ENCODE measurements at places on chromosomes 5 and 9.

DNA sequence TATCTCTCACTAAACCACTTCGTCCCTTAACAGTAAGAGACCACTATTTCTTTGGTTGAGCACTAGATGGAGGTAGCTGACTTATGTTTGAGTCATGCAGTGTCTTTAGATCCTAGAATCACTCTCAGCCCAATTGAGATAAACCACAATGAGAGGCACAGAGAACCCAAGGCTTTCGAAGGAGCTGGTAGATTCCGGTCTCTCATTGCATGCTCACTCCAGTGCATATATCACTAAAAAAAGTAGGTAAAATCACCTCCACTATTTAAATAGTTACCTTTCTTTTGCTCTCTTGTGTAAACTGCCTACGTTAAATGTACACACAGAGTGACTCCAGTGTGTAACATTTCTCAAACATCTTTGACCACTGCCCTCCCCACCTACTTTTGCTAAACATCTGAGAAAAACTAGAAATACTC, 27.6 kb downstream of the ACTL7A start:
- DNase-seq, result peak; percentile 29

GRCh38 chr9:68522954-68523353, 17.7 kb downstream of the TMEM252 start:
- no peak for DNase-seq

DNA sequence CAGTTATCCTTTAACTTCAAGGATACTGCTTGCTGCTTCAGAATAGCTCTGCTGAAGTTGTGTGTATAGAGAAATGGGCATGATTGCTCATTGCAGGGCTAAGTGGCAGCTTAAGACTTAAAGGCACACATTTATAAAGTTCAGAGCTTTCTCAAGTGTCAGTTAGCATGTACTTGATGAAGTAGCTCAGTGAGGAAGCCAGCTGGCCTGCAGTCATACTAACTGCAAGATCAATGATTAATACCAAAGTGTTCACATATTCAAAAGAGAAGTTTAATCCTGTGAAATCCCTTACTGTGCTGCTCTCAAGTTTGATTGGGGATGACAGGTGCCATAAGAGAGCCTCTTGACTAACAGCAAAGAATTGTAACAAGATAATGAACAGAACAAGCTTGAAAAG, 483.4 kb upstream of the NUDT12 start:
- DNase-seq, result peak; percentile 59

DNA sequence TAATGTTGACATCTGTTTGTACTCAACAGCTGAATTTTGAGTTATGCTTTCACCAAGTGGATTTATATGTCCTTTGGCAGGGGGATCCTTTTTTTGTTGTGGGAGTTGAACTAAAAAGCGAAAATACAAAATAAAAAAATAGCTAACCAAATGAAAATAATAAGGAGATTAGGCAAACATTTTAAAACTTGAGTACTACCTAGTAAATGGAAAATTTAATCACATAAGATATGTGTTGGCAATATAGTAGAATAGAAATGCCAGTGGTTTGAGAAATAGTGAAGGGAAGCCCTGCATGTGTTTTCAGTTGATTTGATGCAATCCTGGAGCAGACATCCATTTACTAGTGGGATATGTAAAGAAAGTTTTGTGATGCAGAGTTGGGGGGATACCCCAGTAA, 98.0 kb downstream of the RASGRF2 start:
- DNase-seq, result no peak

DNA sequence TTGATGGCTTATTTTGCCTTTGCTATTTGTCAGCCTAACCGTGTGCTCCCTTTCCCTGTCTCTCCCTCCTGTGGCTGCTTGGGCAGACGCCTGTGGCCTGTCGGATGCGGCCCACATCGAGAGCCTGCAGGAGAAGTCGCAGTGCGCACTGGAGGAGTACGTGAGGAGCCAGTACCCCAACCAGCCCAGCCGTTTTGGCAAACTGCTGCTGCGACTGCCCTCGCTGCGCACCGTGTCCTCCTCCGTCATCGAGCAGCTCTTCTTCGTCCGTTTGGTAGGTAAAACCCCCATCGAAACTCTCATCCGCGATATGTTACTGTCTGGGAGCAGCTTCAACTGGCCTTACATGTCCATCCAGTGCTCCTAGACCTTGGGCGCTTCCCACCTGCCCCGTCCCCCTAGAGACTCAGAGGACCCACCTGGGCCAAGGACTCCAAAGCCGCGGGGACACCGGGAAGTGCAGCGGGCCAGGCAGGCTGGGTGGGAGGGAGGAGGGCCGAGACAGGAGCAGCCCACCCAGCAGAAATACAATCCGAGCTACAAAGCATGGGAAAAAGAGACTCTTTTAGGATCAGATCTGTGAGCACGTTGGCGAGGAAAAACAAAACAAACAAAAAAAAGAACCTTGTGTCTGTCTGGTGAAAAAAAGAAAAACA, 10.6 kb downstream of the NR2F1 start:
- peak; percentile 63 for DNase-seq

GRCh38 chr9:28378231-28378630, 805.0 kb upstream of the C9orf72 start:
- no peak for DNase-seq

DNA sequence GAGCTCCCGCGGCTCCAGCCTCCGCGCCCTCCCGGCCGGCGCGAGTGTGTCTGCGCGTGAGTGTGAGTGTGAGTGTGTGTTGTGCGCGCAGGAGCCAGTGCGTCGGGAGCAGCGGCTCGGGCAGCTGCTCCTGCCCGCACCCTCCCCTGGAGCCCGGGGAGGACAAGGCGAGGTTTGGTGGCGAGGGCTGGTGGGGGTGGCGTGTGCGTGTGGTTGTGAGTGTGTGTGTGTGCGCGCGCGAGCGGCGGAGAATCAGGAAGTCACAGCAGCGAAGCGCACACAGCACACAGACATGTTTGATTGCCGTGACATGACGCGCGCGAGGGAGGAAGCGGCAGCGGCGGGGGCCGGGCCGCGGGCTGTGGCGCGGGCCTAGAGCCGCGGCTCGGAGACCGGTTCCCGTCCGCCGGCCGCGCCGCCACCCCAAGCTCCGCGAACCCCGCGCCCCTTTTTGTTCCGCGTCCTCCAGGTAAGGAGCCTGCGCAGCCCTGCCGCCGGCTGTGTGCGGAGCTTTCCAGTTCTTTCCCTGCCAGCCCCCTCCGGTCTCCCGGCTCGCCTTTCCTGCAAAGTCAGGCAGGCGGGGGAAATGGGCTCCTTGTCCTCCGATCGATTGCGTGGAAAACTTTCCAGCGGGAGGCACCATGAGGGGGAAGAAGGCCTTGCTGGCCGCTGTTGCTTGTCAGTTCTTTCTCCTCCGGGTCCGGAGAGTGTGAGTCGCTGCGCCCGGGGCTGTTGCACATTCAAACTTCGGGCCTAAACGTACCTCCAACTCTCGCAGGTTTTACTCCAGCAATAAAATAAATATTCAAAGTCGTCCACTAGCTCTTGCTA, 2.4 kb downstream of the SMARCA2 start:
- DNase-seq, result peak; percentile 84

Data from lung (tissue), 17 donors.